ENCODE measurements at places on chromosomes 12 and 14.

GRCh38 chr14:38507299-38507698 is 251.4 kb upstream of the CLEC14A start:
- no peak for DNase-seq

- no peak for DNase-seq
Observed at GRCh38 chr14:77589099-77589498, 27.3 kb downstream of the SPTLC2 start.

GRCh38 chr12:113782873-113783272 is 183.3 kb downstream of the RBM19 start:
- no peak for DNase-seq

DNA sequence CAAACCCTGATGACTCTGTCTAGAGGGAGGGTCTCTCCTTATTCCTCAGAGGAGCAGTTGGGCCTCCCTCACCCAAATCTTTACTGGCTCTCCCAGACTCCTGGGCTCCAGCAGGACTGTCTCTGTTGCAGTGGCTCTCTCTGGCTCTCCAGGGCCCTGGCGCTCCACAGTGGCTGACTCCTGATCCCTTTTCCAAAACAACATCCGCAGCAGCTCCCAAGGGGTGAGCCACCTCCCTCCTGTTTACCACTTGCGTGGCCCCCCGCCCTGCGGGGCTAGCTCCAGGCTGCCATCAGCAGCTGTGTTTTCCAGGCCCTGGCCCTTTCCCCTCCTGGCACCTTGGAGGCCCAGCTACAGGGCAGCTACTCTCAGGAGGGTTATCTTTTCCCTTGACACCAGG is 123.5 kb downstream of the CALM1 start:
- DNase-seq, result no peak

DNA sequence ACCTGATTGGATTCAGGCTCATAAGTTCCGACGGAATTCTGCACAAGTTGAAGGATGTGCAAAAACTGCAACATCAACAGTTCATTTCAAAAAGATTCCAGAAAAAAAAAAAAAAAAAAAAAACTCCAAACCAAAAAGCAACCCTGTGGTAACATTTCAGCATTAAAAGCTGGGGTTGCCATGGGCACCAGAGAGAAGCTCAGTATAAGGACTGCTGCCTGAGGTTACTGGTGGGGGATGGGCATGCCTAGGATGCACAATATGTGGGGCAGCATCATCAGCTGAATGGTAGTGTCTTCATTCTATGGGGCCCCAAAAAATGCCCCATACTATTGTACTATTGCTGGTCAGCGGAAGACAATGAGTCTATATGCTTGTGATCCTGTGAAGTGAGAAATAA is 44.7 kb downstream of the MBIP start:
- no peak for DNase-seq

GRCh38 chr14:60346706-60347105 is 97.7 kb downstream of the PPM1A start:
- no peak for DNase-seq

- no peak for DNase-seq
Observed at GRCh38 chr12:105946493-105946901, 192.3 kb downstream of the NUAK1 start.

GRCh38 chr12:99984271-99985128 is at the start of gene ANKS1B:
TSS of gene ANKS1B (minus strand) at chr12:99984936. CDS start at chr12:99984237, 699 bp downstream.
- DNase-seq, result peak; percentile 47

GRCh38 chr14:64612021-64612380 is 62.2 kb downstream of the PPP1R36 start:
- DNase-seq, result no peak

DNA sequence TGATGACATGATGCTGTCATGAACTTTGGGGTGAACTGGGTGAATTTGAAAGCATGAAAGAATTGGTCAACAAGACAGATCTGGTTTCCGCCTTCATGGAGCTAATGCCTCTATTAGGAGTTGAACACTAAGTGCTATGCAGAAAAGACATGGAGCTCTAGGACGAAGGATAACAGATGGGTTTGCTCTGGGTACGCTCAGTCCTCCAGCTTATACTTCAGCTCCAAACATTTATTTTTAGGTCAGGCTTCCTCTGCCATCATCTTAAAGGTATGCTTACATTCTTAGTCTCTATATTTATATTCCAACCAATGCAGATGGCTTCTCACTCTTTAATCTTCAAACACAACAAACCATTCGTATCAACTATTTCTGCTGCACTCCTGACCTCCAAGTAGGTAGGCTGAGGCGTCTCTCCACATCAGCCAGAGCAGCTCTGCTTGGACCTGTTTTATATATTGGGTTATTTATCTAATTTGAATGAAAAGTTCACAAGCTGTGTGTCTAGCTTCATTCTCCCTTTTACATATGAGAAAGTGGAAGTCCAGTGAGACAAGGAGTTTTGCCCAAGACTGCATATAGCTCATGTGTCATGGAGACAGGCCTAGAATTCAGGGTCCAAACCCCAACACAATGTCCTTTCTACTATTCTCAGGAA is 226.3 kb downstream of the SPTSSA start:
- DNase-seq, result no peak

DNA sequence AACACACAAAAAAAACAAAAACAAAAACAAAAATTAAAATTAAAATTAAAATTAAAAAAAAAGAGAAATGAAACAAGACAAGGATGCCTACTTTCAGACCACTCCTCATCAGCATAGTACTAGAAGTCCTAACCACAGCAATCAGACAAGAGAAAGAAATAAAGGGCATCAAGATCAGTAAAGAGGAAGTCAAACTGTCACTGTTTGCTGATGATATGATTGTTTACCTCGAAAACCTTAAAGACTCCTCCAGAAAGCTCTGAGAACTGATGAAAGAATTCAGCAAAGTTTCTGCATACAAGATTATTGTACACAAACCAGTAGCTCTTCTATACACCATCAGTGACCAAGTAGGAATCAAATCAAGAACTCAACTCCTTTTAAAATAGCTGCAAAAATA is 29.2 kb downstream of the ALG10 start:
- DNase-seq, result no peak

- no peak for DNase-seq
Observed at GRCh38 chr12:40336573-40337199, 111.9 kb downstream of the LRRK2 start.

DNA sequence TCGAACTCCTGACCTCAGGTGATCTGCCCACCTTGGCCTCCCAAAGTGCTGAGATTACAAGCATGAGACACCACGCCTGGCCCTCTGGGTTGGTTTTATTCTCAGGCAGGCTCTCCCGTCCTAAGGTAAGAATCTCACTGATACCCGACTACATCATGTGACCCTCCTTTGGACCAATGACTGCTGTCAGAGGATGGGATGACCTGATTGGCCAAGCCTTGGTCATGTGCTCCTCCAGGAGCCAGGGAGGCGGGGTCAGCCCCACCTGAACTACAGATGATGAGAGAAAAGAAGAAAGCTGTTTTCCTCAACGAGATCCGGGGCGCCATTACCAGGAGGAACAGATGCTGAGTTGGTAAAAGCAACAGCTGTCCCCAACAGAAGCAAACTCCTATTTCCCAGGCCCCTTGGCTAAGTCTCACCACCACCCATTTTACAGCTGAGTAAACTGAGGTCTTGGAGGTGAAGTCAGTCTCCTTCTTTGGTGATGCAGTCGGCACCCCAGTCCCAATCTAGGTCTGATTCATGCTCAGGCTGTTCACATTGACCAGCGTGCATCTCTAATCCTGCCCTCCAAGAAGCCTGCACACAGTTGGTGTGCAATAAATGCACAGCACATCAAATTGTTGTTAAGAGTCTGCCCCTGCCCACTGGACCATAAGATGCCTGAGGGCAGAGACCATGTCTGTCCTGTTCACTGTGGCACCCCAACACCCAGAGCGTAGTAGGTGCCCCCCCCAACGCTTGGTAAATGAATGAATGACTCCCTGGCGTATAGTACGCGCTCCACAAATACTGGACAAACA is 118.8 kb downstream of the SCARB1 start:
- peak; percentile 18 for DNase-seq

GRCh38 chr12:52193991-52194390 is 2.2 kb upstream of the KRT80 start:
- DNase-seq, result no peak

DNA sequence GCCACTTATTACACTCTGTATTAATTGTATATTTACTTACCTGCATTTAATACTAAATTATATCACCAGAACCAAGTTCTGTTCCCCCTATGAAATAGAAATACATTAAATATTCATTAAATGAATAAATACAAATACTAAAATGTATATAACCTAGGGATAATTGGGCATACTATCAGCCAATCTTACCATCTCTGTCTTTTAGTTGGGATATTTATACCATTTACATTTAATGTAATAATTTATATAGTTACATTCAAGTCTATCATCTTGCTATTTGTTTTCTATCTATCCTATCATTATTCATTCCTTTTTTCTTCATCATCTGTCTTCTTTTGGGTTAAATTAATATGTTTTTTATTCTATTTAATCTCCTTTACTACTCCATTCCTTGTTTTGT is 4.1 kb upstream of the ADAMTS20 start:
- no peak for DNase-seq
